HT-29 (cell line): ENCODE measurements at places on chromosomes 1 and 21.

- peak; percentile 53 for DNase-seq
Observed at GRCh38 chr1:209899948-209900347, 38.1 kb upstream of the SYT14 start.

- no peak for DNase-seq
Observed at GRCh38 chr1:81358151-81358550, 442.6 kb upstream of the ADGRL2 start.

- DNase-seq: peak; percentile 16
Observed at GRCh38 chr1:180167021-180167701, 12.5 kb downstream of the QSOX1 start.

DNA sequence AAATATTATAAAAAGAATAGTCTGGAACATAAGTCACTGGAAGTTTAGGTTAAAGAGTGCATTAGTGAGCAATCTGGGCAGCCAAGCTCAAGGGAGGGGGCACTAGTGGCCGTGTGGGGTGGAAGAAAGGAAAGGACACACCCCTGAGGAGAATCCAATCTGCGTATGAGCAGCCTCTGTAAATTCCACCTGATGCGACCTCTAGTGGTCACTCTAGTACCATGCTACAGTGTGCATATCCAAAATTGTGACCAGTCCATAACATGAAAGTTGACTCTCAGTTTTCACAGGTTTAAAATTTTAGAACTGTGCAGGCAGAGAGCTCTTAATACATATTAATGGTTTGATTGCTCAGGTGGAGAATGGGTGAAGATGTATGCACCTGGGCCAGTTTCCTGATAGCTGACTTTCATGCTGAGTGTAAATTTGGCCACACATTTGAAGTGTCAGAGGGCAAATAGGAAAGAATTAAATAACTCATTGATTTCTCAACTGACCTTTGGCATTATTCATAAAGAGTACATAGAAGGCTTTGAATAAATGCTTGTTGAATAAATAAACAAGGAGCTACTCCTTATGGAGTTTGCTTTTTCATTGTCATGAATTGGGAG is 105.9 kb upstream of the C21orf91 start:
- peak; percentile 70 for DNase-seq

DNA sequence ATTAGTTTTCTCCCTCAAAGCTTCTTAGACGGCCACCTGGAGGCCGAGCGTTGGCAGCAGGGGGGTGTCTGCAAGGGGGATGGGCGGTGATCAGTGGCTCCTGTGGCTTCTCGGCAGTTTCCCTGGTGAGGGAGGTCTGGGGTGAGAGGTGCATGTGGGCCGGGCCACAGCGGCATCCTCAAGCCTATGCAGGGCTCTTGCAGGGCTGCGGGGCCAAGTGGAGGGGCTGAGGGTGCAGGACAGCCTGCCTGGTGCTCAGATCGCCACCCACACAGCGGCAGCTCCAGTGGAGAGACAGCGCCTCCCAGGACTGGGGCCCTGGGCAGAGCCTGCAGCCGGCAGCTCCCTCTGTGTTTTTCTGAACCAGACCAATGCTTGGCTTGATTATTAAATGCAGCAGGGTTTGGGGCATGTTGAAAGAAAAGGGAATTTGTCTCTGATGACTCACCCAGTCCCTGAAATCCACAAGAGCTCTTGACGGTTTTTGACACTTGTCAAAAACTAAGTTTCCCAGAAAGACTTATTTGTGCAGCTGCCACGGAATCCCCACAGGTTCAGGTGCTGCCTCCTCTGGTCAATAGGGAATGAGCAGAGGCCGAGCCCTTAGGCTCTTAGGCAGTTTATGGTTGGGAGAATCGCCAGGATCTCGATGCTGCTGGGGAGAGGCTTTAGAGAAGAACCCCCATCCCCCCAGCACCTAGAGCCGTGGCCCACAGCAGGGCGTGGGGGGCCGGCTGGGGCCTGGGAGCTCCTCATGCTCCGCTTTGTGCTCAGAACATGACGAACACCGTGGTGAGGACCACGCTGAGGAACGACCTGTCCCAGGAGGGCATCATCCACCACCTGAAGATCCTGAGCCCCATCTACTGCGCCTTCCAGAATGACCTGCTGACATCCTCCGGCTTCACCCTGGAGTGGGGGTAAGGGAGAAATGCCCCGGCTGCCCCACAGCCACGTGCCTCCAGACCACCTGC is 54.7 kb downstream of the UMODL1 start:
- DNase-seq: peak; percentile 46

- no peak for DNase-seq
Observed at GRCh38 chr1:69569175-69569541, 1.4 kb downstream of the LRRC7 start.

DNA sequence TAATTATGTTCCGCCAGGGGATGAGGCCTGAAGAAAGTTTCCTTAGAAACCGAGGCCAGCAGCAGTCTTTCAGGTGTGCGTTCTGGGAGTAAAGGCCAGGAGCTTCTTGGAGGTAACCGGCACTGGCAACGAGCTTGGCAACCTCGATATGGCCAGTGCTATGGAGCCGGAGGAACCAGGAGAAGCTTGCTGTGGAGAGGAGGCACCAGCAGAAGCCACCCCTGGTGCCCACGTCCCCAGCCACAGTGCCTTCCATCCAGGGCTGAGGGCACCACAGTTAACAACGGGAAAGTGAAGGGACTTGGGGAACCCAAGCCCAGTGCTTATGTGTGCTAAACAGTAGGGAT is 41.5 kb upstream of the LIN9 start:
- DNase-seq: no peak

- no peak for DNase-seq
Observed at GRCh38 chr21:44957901-44958451, 18.1 kb downstream of the SLX9 start.

DNA sequence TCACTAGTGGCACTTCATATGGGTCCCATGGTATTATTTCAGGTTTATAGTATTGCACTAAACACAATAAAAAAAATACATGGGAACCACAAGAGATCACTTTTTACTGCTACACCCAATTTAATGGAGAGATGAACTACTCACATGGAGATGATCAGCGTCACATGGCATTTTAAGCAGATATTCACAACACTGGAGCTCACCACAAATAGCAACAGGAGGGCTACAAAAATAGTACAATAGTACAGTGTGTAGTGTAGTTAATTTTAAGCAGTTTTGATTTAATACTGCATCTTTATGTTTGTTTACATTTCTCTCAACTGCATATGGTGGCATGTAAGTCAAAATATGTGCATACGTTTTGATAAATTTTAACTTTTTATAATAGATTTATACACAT is 31.0 kb downstream of the SNX7 start:
- DNase-seq: no peak

GRCh38 chr1:46274225-46275029 is 26.9 kb downstream of the RAD54L start:
- no peak for DNase-seq

DNA sequence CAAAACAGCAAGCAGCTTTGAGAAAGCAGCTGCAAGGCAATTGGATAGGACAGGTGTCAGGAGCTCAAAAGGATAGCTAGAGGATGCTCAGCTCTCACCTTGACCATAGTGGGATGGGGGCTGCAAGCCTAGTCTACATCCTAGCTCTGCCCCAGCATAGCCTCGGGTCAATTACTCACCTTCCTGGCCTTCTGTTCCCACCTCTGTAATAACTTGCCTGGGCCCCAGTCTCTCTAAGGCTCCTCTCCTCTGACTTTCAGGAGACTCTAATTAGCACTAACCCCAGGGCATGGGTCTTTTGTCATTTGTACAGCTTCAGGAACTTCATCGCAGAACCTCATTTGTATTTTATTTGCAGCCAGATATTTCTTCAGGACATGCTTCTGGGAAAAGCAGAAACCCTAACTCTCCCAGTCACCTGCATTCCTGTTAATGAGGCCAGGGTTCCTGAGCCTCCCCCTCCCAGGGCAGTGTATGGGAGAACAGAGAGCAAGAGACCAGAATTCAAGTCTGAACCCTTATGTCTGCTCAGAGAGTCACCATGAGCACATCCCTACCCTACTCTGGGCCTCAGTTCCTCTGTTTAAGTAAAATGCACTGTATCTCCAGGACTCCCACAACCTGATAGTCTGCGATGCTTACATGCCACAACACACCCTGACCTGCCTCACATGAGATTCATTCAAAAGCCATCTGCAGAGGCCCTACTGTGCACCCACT is 108.1 kb downstream of the MATN1 start:
- no peak for DNase-seq

- no peak for DNase-seq
Observed at GRCh38 chr1:245363461-245364200, 208.8 kb downstream of the KIF26B start.

DNA sequence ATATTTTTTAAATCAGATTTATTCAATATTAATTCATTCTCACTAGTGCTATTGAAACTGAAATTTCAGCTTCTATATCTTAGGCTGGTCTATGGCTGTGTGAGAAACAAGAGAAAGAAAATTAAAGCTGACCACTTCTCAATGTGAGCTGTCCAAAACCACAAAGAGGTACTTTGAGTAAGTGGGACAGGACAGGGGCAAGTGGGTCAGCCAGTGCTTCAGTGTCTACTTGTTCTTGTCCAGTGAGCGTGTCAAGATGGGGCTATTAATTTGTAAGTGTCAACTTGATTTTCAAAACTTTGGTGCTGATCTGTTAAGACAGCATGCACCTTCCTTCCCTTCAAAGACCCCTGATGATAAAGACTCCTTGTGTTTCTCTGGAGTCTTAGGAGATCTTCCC is 533.9 kb downstream of the PLPP3 start:
- DNase-seq: no peak

DNA sequence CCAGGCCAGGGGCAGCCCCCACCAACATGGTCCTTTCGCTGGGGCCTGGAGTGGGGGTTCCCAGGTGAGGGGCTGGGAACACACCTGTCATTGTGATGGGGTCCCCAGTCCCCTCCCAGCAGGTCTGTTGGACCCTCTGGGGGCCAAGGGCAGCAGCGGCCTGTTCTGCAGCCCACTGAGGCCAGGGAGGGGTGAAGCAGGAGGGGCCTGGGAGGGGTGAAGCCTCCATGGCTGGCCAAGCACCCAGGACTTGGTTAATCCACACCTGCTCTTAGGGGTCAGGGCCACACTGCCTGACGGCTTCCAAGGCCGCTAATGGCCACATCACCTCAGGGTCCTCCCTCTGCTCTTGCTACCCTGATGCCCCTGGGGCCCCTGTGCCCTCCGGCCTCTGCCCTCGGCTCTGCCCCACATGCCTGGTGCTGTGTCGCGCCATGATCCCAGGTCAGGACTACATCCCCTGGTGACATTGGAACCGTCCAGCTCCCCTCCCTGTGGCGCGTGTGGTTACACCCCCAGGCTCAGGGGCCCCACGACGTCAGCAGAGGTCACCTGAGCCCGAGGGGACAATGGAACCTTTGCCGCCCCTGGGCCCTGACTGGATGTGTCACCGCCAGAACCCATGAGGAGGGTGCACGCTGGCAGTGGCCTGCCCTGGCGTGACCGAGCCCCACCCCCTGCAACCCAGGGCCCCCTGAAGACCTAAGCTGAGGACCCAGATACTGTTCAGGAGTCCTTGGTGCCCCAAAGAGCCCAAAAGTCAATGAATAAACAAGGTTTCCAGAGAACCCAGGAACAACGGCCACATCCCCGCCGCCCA is 7.0 kb downstream of the TNFRSF18 start:
- DNase-seq: no peak

- DNase-seq: peak; percentile 83
Observed at GRCh38 chr1:1144122-1144842, 28.4 kb upstream of the C1orf159 start.

GRCh38 chr1:95578462-95578861 is 344.5 kb downstream of the RWDD3 start:
- no peak for DNase-seq

- DNase-seq: no peak
Observed at GRCh38 chr21:32459972-32460371, 47.5 kb downstream of the EVA1C start.

DNA sequence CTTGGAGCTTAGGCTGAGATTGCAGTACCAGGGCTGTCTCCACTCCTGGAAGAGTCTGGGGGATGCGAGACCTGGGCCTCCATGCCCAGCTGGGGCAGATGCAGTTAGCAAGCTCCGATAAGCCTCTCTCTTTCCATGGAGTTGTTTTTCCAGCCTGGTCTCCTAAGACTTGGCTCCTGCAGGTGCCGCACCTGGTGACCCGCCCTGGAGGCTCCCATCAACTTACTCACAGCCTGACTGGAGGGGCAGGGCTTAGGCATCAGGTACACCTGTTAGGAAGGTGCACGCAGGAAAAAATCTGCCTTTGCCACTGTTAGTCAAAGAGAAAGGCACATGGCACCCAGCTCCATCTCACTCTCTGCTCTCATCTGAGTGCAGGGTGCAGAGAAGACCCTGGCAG is 198.1 kb upstream of the TMEM51 start:
- DNase-seq: peak; percentile 28

DNA sequence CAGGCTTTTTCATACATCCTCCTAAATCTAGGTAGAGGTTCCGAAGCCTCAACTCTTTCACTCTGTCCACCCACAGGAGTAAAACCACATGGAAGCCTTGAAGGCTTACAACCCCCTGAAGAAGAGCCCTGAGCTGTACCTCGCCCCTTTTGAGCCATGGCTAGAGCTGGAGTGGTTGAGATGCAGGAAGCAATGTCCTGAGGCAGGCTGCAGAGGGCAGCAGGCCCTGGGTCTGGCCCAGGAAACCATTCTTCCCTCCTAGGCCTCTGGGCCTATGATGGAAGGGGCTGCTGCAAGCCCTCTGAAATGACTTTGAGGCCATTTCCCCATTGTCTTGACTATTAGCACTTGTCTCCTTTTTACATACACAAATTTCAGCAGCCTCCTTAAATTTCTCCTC is 1503.0 kb downstream of the KCNT2 start:
- DNase-seq: no peak
